ENCODE measurements at places on chromosomes 7 and 10.

GRCh38 chr10:34587002-34587679 is 228.0 kb downstream of the PARD3 start:
- DNase-seq, result no peak

DNA sequence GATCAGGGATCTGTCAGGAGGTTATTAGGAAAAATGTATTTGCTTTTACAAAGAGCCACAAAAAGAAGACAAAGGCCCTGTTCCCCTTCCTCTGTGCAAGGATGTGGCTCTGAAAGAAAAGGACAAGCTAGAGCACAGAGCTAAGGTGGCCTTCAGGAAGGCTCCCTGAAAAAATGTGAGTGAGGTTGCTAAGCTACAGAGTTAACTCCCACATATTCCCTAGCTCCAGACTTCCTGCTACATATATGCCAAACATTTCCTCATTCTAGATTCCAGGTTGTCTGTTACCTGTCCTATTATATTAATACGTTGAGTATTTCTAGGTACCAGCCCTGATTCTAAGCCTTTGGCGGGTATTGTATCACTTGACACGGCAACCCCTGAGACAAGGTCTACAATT is 369.0 kb downstream of the PARD3 start:
- DNase-seq, result no peak

DNA sequence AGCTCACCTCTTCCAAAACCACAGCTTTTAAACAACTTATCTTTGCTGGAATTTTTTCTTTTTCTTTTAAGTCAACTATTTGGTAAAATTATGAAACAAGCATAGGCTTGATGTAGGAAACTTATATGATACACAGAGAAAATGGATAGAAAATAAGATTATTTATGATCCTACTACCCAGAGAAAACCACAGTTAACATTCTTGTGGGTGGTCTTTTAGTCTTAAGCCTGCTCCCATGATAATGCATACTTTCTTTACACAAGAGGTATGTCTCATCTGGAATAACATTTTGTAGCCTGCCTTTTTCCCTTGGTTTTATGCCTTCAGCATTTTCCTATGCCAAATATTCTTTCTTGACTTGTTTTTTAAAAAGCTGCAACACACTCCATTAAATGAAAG is 21.4 kb downstream of the PLPP4 start:
- no peak for DNase-seq

DNA sequence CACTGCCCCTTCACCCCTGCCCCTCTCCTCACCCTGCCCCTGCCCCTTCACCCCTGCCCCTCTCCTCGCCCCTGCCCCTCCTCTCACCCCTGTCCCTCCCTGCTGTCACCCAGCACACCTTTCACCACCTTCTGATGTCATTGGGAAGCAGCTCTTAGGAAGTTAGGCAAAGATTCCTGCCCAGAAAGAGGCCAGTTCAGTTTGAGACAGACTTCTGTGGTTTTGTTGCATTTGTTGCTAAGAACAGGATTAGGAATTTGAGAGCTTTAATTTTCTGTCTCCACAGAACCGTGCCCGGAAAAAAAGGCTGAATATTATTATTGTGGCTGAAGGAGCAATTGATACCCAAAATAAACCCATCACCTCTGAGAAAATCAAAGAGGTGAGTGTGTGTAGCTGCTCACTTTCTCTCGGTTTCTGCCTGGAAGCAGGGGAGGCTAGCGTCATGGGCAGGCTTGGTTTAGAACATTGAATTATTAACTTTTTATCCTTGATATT is 39.6 kb downstream of the PFKP start:
- no peak for DNase-seq

- DNase-seq, result no peak
These were observed 951 bp downstream of the ELOVL3 start for GRCh38 chr10:102227050-102227449.

- DNase-seq, result no peak
These were observed 75.4 kb downstream of the WIPF3 start for GRCh38 chr7:29881724-29882123.

- no peak for DNase-seq
These were observed 56.3 kb upstream of the ITPRID1 start for GRCh38 chr7:31457551-31457950.

GRCh38 chr7:9240001-9240400 is 806.6 kb downstream of the NXPH1 start:
- DNase-seq, result no peak

- DNase-seq, result no peak
These were observed 38.8 kb downstream of the CDHR3 start for GRCh38 chr7:106001886-106002285.

GRCh38 chr10:55104738-55105137 is 303.7 kb upstream of the PCDH15 start:
- no peak for DNase-seq

DNA sequence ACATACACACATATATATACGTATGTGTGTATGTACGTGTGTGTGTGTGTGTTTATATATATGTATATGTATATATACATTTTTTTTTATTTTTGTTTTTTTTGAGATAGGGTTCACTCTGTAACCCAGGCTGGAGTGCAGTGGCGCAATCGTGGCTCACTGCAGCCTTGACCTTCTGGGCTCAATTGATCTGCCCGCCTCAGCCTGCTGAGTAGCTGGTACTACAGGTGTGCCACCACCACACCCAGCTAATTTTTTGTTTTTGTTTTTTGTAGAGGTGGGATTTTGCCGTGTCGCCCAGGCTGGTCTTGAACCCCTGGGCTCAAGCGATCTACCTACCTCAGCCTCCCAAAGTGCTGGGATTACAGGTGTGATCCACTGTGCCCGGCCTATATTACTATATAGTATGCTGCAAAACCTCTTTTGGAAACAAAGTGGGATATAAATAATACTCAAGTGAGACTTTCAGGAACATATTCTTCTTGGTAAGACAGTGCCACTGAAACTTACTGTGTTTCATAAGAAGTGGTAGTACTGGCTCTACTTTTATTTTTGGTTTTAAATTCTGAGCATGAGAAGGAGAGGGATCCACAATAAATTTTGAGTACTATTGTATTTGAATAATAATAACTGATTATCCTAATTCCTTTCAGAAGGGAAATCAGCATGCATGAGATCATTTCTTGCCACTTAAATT is 51.0 kb downstream of the MLLT10 start:
- no peak for DNase-seq

DNA sequence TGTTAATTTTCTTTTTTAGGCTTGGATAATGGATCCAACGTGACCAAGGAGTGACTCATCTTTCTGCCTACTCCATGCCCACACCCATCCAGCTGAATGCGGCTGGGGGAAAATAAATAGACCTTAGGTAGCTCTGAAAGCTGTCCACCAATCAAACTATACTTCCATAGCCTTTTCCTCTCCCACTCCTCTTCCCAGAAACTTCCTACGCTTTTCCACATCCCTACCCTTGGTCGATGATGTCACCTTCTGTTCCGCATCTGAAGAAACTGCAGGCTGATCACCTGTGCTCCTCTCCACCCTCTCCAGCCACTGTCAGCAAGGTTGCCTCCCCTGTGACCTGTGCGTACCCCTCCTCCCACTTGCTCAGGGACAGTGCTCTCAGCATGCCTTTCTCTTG is 359.8 kb upstream of the KLF6 start:
- DNase-seq, result no peak

DNA sequence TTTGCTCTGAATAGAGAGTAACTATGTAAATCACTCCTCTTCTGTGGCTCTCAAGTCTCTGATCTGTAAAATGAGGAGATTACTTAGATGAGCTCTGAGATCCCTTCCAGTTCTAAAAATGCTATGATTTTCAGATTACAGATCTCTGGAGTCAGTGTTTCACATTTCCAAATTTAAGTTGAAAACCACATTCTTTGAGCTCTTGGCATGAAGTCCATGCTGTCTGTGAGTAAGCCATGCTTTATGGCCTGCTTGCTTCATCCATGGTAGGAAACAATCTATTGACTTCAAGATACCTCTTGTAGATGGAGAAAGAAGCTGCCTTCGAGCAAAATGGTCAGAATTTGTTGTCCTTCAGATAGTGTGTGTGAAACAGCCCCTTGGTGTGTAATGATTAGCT is 64.9 kb downstream of the CELF2 start:
- DNase-seq, result no peak

DNA sequence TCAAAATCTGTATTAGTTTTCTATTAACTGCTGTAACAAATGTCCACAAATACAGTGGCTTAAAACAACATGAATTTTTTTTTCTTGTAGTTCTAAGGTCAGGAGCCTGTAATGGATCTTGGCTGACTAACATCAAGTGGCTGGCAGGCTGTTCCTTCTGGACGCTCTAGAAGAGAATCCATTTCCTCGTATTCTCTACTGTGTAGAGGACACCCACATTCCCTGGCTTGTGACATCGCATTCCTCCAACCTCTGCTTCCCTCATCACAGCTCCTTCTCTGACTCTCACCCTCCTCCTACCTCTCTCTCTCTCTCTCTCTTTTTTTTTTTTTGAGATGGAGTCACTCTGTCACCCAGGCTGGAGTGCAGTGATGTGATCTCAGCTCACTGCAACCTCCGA is 4.8 kb upstream of the CALHM1 start:
- no peak for DNase-seq

- no peak for DNase-seq
These were observed at the start of gene TMEM229A for GRCh38 chr7:124032369-124033094. TMEM229A (minus strand) TSS chr7:124033067; CDS start chr7:124033003, 64 bp downstream.

DNA sequence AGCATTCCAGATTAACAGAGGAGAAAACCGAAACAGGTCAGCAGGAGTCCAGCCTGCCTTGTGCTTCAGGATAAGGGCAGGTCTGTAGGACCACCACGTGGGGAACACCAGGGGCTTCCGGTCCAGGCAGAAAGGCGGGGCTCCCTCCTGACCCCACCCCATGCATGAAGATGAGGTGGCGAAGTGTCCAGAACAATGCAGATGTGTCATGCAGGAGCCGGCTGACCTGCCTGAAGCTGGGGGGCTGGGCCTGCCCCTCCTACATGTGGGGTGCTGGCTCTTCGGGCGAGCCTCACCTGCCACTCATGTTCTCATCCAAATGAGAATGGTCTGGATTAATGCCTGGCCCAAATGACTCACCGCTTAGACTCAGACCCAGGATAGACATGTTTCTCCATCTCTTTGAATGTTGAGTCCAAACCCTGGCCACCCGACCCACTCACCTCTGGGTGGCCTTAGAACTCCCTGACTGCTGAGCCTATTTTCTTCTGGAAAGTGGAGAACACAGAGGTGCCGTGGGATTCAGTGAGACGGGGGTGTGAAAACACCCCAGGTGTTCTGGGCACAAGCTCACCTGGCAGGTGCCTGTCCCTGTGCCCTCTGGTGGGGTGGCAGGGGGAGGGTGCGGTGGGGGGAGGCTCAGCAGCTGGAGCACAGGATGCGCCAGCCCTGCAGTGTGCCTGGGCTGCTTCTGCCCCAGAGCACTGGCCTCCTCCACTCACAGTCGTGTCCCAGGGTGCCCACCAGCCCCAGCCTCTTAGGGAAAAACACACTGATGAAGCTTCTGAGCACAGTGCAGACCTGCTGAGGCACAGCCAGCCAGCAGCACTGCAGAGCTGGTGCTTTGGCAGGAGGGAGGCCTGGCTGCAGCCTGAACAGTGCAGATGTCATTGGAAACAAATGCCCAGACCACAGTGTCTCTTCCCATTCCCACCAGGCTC is 55.2 kb upstream of the GDF10 start:
- no peak for DNase-seq

DNA sequence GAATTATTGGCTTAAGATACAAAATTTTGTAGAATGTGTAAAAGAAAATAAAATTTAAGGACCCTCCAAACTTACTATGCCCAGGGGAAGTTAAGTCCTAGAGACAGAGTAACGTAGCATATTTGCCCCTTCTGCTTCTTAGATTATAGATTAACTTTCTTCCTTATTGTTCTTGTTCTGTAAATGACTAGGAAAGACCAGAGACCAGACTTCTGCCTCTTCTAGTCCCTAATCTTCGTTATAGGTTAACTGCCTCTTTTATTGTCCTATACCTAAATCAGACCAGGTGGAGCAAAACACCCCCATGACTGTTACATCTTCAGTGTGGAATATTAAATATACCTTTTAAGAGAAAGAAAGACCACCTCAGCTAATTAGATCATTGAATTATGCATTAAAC is 160.5 kb downstream of the PHTF2 start:
- no peak for DNase-seq

GRCh38 chr7:139613971-139614411 is 90.5 kb downstream of the CLEC2L start:
- no peak for DNase-seq

DNA sequence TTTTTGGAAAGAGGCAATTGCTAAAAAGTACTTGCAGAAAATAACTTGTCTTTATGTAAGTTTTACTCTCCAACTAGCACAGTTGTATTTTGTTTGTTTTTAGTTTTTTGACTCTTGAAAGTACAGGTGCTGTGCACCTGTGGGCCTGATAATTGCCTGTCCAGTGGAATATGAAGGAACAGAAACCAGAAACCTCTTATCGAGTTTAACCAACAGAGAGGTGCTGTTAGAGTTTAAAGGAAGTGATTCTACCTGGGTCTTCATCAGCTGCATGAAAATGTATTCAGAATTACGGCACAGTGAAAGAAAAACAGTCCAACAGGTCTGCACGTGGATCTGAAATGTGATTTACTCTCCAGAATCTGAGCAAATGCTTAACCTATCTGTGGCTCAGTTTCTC is 326.6 kb upstream of the POM121L12 start:
- DNase-seq, result no peak

GRCh38 chr10:114623661-114624294 is 34.3 kb downstream of the ABLIM1 start:
- DNase-seq, result no peak

- no peak for DNase-seq
These were observed 76.9 kb downstream of the RNF216 start for GRCh38 chr7:5704534-5704922.

GRCh38 chr10:50431791-50432190 is 180.5 kb upstream of the ASAH2 start:
- DNase-seq, result peak; percentile 96

DNA sequence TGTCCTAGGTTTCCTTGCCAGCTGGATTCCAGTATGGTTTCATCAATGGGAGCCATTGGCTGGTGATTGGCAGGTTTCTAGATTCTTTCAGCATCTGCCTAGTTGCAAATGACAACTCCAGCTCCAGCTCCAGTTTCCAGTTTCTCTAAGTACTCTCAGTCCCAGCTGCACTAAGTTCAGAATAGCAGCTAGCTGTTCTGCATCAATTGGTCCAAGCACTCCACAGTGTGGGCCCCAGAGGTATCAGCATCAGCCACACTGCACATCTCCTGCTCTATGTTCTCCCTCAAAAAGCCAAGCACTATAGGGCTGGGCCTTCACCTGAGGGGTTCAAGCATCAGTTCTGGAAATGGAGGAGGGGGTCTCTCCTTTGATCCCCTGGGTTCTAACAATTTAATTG is 143.4 kb downstream of the VPS50 start:
- DNase-seq, result no peak

- no peak for DNase-seq
These were observed 621.1 kb upstream of the CELF2 start for GRCh38 chr10:10396601-10397000.

DNA sequence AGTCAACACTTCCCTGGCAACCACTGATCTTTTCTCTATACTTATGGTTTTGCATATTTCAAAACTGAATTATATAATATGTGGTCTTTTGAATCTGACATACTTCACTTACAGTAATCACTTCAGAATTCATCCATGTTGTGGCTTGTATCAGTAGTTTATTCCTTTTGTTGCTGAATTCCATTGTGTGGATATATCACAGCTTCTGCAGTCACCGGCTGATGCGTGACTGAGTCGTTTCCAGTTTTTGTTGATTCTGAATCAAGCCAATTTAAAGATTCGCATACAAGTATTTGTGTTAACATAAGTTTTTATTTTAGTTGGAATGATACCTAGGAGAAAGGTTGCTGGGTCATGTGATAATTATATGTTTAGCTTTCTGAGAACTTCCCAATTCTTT is 672.5 kb upstream of the ANKRD30A start:
- DNase-seq, result no peak

GRCh38 chr7:45150199-45150598 is 7.4 kb upstream of the RAMP3 start:
- no peak for DNase-seq

- DNase-seq, result no peak
These were observed 2.8 kb downstream of the SMO start for GRCh38 chr7:129191272-129191671.
